A549 treated with RU486 at 1 μM for 4 hours (cell line): ENCODE measurements at places on chromosomes 1 and 21. TPM values are rescaled to one million over a fixed set of nuclear protein-coding genes. Genes with fewer than 3 reads are reported as not detected.

GRIK1 gene
- total RNA-seq, result not detected in 5 replicates

CFHR3 gene
- total RNA-seq, result 0.10 to 0.18 TPM in 2 of 5 replicates, not detected in the others

PPM1J gene
- 0.78 to 1.7 TPM (median 1.3 TPM) in 5 replicates for total RNA-seq

PDE4DIP gene
- total RNA-seq, result 5.8 to 6.6 TPM (median 6.3 TPM) in 5 replicates

COL18A1 gene
- total RNA-seq, result 123 to 173 TPM (median 137 TPM) in 5 replicates
